ENCODE measurements at places on chromosomes 13 and 19.

GRCh38 chr13:50012396-50013169, 2.7 kb upstream of the KCNRG start:
- no peak for DNase-seq

GRCh38 chr19:16645140-16645539, 14.8 kb downstream of the SMIM7 start:
- DNase-seq: no peak

DNA sequence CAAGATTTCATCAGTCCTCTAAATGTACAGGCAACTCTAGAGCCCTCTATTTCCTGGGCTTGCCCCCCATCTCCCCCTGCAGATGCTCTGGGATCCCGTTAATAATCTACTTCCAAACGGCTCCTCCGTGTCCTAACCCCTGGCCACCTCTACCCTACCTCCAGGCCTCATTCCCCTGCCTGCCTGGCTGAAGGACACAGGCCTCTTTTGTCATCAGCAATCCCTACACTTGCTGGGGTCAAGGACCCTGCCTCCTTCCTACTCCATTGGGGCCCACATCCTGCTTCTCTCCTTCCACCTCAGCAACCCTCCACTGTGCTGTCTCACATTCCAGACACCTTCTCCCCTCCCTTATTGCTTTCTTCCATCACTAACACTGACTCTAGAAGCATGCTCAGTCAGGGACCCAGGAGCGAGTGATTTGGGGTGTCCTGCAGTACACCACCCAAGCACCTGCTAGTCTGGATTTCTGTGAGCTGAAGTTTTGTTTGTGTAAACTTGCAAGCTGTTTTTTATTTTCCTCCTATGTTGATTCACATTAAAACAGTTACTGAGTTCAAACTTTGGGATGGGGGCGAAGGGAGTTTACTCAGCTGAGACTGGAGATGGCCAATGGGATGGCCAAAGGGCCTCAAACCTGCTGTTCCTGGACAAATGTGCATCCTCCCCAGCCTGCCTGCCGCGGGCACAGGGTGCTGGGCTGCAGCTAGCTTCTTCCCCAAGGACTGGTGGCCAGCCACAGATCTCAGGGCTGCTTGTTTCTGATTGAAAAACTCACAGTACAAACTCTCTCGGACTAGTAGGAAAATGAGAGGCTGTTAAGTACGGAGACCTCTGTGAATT, 314.7 kb downstream of the FOXO1 start:
- DNase-seq: no peak

DNA sequence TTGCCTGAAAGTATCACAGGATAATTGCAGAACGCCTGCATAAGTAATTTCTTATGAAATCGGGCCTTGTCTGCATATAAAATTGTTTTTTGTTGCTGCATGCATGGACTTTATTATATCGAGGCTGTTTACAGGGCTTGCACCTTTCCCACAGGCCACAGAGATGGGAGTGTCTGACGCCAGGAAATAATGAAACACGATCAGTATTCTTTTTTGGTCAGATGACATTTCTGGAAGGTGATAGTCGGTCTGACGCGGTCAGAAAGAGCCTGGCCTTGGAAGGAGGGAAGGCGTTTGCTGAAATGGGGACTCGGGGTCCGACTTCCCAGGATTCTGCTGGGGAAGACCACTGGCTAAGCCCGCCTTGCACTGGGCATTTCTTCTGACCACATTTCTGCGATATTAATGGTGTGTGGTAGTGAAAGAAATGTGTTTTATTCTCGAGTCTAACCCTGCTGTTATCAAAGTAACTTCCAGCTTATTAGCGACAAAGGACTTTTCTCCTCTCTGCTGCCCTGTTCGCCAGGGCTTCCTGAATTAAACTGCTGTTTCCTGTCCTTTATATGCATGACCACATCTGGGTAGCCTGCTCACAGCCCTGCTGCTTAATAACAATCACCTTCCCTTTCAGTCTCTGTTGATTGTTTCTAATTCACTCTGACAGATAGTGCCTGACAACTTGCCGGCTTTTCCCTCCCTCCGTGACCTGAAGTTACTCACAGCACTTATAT, 11.6 kb upstream of the ZNF536 start:
- DNase-seq: no peak

DNA sequence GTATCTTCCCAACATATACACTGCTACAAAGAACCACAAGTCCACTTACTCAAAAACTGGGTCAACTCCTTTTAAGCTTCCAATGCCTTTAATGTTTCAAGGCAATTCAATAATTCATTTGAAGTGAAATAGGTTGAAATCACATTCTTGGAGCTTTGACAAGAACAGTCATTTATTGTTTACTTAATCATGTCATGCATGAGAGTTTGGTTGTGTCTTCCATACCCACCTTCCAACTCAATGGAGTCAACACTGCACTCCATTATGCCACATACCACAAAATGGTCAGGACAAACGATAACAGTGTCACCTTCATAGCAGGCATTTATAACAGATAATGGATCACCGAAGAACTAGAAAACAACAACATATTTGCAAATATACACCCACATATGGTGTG, 506.3 kb downstream of the UQCRFS1 start:
- no peak for DNase-seq

- no peak for DNase-seq
These were observed 202.3 kb upstream of the KLHL1 start for GRCh38 chr13:70310396-70311119.

DNA sequence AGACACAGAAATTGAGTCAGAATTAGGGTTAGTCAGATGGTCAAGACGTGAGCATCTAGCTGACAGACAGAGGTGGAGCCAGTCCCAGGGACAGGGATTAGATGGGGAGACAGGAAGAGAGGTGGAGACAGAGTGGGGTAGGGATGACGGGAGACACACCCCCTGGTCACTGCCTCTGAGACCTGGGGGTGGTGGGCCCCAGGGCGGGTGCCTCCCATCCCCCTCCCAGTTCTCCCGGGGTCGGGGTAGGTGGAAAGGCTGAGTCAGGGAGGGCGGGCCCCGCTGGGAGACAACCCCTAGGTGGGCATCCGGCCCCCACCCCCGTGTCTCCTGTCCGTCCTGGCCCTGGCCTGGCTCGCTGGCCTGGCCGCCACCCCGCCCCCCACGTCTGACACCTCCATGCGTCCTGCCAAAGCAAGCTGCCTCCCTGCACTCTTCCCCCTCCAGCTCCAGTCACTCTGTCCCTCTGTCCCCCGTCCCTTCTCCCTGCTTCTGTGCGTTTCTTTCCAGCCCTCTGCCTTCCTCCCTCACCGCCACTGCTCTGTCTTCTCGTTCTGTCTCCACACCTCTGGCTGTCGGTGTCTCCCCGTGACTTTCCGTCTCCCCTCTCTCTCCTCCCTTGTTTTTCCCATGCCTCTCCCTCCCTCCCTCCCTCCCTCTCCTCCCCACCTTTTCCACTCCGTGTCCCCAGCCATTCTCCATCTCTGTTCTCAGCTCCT, 15.1 kb downstream of the CCDC97 start:
- DNase-seq: no peak

DNA sequence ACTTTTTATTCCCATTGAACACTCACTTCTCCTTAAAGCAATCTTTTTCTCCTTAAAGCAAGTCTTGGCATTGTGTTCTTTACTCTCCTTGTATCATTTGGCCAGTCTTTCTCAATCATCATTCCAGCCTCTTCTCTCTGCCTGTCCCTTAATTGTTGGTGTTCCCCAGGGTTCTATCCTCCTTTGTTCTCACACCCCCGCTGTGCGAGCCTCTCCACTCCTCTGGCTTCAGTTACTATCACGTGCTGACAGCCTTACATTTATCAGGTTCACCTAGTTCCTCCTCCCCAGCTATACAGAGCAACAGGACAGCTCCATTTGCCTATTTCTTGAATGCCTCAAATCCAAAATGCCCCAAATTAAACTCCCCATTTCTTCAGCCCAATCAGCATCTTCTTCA, 24.6 kb downstream of the CYSLTR2 start:
- no peak for DNase-seq

DNA sequence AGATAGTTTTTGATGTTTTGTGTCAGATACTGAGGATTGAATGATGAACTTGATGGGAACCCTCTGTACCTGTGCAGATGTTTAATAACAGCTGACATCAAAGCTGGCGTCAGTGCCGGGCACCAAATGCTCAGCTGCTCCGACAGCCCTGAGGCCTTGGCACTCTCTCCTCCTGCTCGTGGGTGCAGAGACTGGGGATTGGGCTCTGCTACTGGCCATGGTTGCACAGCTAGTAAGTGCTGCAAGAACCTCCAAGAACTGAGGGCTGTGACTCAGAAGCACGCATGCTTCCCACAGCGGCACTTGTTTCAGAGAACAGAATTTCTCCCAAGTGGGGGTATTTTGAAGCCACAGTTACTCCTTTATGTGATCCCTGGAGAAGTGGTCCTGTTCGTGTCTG, 5.9 kb downstream of the LAMP1 start:
- no peak for DNase-seq

GRCh38 chr13:93286047-93286446, 59.4 kb downstream of the GPC6 start:
- DNase-seq: no peak

DNA sequence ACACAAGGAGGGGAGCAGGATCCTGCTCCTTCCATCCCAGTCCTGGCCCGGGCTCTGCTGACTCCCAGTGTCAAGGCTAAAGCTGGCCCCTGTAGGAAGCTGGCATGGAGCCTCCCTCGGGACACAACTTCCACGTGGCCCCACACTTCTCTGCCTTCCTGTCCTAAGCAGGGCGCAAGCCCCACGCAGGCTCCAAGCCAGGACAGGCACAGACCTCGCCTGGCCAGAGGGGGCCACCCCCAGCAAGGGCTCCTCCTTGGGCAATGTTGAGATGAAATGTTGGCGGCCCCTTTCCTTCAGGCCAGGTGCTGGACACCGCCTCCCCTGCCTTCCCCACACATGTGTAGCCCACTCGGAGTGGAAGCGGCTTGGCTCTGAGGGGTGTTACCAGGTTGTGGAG, 66.6 kb downstream of the COL4A1 start:
- DNase-seq: no peak

DNA sequence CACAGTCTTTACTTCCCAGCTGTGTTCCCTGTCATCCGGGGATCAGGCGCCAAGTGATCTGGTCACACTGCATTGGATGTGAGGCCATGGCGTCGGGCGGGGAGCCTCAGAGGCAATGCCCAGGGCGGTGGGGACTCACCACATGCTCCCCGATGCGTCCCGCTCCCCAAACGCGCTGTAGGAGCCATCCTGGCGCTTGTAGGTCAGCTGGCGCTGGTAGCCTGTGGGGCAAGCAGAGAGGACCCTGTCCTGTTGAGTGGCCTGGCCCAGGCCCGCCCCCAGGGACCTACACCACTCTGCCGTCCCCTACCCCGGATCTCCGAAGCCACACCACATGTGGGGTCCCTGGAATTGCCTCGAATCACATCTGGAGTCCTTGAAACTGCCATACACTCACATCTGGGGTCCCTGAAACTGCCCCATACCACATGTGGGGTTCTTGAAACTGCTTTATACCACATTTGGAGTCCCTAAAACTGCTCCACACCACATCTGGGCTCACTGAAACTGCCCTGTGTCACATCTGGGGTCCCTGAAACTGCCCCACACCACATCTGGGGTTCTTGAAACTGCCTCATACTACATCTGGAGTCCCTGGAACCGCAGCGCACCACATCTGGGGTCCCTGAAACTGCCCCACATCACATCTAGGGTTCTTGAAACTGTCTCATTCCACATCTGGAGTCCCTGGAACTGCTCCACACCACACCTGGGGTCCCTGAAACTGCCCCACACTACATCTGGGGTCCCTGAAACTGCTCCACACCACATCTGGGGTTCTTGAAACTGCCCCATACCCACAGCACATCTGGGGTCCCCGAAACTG, 33.2 kb downstream of the F2RL3 start:
- DNase-seq: no peak

- no peak for DNase-seq
These were observed 79.6 kb upstream of the POMP start for GRCh38 chr13:28579322-28579721.

- DNase-seq: no peak
These were observed 14.4 kb upstream of the GTF2F2 start for GRCh38 chr13:45105895-45106294.

DNA sequence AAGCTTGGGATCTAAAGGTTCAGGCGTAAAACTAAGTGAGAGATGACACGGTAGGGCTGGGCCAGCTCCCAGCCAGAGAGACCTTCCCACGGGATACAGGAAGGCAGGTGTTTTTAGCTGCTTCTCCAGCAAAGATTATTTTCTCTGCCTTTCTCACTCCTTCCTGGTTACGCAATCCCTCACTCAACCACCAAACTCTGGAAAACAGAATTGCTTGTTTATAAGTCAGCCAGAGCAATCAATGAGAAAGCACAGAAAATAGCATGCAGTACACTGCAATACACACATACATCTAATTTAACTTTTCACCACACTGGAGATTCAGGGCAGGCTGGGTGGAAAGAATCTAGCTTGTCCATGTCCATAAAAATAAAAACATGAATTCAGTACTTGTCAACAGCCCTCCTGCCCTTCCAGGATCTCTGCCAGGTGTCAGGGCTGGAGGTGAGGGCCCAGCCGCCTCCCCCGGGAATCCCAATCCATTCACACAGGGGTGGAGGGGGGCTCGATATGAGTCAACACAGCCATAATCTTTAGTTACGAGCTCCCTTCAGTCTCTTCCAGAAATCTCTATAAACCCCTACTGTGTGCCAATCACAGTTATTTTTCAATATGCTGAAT, 12.2 kb downstream of the RHPN2 start:
- DNase-seq: no peak

DNA sequence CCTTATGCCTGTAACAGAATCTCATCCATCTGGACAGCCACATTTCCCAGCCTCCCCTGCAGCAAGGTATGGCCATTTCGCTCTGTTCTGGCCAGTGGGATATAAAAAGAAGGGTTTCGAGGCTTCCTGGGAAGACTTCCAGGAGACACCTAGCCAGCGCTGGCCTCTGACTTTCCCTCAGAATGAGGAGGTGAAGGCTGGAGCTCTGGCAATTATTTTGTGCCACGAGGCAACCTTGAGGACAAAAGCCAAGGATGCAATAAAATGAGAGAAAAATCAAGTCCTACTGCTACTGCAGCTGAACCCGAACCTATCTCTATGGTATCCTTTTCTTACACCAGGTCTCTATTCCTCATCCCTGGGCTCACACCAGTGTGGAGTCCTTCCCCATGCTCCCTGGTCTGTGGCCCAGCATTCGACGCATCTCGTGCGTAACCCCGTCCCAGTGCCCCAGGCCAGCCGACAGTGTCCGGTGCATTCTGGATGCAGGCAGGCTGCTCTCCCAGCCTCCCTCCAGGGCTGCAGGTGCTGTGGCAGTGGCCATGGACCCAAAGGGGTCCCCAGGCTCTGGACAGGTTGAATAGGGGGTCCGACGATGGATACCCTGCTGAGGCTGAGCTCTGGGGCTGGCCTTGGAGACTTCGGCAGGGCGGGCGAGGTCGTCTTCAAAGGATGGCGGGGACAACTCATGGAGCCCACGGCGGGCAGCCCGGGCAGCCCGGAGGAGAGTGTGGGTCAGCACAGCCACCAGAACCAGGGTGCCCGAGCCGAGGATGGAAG, 12.2 kb downstream of the TMEM221 start:
- no peak for DNase-seq

GRCh38 chr19:17873786-17874757, 2.3 kb downstream of the SLC5A5 start:
- DNase-seq: no peak

- no peak for DNase-seq
These were observed 654 bp downstream of the STAP2 start for GRCh38 chr19:4337906-4338440.

GRCh38 chr13:46905249-46905648, 8.4 kb upstream of the HTR2A start:
- DNase-seq: no peak
